ENCODE measurements at places on chromosomes 2 and 18.

GRCh38 chr18:52342456-52342855 is 2.5 kb downstream of the DCC start:
- no peak for DNase-seq

DNA sequence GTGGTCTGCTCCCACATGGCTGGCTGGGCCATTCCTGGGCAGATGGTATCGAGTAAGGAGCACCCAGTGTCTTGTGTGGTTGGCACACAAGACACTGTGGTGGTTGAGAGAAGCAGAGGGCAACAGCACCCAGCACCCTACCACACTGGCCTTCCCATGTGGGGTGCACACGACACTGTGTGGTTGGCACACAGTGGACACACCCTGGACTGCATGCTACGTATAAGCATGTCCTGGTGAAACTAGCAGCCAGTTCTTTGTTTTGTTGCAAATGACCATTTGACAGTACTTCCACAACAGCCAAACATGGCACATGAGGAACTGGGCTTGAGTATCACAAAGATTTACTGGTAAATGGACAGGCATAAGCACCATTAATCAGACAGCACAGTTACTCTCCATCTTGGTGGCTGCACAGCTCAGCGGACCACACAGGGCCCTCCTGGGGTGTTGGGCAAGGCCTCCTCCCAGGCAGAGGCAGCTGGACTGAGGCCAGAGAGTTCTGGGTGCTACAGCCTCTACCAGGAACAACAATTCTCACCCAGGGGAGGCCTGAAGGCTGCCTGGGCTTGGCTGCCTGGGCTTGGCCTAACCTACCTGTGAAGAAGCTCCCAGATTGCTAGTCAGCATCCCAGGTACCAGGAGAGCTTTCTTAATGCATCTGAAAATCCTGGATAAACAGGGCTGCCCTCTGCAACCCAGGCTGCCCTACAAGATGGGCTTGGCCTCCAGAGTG is 59.3 kb upstream of the ALPP start:
- DNase-seq = no peak

- DNase-seq = no peak
These were observed 450.2 kb downstream of the PLCL1 start for GRCh38 chr2:198254536-198255090.

- no peak for DNase-seq
These were observed 180.5 kb downstream of the DIS3L2 start for GRCh38 chr2:232142049-232142448.

DNA sequence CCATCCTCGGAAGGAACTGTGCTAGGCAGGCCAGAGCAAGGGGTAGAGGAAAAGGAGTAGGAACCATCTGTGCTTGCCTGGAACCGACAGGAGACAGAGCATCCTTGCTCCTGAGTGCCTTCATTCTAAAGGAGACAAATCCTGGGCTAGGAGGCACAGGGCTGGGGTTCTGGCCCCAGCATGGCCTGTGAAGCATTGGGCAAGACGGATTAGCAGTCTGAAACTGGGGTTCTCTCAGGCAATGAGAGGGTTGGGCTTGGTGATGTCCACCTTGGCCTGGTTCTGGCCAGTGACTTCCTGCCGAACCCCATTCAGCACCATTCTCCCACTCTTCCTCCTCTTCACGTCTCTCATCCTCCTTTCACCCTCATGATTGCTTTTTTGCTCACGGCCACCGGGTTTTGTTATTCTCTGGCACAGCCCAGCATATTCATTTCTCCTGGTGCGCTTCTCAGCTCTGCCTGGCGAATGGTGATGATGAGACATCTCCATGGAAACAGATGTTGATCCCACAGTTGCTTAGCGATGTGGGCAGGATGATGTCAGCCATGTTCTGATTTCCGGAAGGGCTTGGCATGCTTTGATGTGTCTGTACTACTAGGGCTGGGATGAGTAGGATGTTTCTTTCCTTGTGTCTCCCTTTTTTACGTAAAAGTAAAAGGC is 127.7 kb downstream of the CAPN13 start:
- no peak for DNase-seq

All from CD4-positive, alpha-beta T cell treated with Interleukin-6 at 100 ng/mL for 8 hours (primary cell).